ENCODE measurements at places on chromosomes 7 and 10. TPM values are rescaled to one million over a fixed set of nuclear protein-coding genes. Genes with fewer than 3 reads are reported as not detected.

CHRM2 gene
- not detected for total RNA-seq

UNC5B gene
- 8.0 TPM for total RNA-seq

POR gene
- 94.4 TPM for total RNA-seq

DNA sequence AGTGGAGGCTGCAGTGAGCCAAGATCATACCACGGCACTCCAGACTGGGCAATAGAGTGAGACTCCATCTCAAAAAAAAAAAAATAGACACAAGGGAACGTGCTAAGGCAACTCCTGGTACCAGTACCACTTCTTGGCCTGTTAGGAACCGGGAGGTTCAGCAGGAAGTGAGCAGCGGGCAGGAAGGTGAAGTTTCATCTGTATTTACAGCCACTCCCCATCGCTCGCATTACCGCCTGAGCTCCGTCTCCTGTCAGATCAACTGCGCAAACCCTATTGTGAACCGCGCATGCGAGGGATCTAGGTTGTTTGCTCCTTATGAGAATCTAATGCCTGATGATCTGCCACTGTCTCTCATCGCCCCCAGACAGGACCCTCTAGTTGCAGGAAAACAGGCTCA, 69.9 kb upstream of the FOXK1 start:
- no peak for DNase-seq

GRCh38 chr10:78432583-78432982, 398.9 kb downstream of the RPS24 start:
- DNase-seq: no peak

GRCh38 chr7:47866120-47866519, 82.1 kb downstream of the PKD1L1 start:
- DNase-seq: no peak

DNA sequence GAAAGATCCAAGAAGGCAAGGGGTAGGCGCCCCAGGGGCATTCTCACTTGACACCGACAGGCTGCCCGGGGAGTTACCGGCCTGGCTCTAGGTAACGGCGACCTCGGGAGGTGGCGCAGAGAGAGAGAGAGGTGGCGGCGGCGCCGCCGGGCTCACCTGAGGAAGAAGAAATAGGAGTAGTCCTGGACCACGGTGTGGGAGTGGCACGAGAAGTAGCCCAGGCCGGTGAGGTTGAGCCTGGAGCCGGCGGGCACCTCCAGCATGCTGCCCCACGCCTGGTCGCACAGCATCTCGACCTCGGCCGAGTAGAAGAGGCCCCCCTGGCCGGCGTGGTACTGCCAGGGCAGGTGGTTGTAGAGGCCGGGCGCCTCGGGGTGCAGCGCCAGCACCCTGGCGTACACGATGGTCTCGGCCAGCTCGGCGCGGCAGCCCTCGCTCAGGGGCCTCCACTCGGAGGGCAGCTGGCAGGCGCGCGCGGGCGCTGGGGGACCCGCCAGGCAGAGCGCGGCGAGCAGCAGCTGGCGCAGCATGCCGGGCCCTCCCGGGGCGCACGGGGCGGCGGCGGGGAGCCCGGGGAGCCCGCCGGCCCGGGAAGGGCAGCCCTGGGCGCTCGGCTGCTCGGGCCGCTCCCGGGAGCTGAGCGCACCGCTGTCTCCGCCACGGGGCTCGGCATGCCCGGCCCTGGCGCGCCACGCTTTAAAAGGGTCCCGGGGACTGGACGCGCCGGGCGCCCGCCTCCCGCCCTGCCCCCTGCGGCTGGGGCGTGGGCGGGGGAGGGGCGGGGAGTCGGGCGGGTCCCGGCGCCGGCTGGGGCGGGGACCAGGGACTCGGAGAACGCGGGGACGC, at the start of gene CCDC3:
TSS of gene CCDC3 (minus strand) at position 673 of the 846 bp plus-strand sequence. CDS start at position 530, 143 bp downstream.
- no peak for DNase-seq

DNA sequence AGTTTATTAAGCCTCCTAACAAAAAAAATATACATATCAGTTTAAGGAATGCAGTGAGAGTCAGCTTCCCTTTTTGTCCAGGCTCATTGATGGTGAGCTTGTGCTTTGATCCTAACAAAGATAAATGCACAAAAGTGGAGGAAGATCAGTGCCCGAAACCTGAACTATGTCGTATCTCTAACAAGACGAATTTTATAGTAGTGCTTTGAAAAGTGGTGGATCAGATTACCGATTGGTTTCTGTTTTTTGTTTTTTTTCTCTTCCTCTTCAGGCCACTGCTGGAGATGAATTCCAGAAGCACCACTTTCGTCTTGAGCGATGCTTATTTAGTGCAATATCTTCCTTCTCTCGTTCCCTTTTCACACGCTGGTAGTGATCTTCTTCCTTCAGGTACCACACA, 72.8 kb downstream of the RHOBTB1 start:
- no peak for DNase-seq

GRCh38 chr10:109820620-109821405, 102.5 kb downstream of the XPNPEP1 start:
- DNase-seq: no peak

DNA sequence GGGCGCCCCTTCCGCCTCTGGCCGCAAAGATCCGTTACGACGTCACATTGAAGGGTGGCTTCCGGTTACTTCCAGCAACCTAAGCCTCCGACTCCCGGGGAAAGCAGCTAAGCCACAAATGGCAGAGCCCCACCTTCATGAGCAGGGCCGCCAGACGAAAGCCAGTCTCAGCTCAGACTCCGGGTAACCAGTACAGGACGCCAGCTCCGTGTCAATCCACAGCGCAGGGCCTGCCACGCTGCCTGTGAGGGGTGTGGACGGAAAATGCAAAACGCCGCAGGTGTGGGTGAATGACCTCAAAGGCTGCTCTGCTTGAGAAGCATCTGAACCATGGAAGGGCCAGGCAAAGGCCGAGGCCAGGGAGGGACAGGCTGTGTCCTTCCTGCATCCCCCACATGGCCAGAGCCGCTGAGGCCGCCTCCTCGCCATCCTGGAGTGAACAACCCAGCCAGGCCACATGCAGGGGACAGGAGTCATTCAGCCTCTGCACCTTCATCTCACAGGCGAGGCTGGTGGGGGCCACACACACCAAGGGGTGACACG, 53.5 kb upstream of the PPP2R2D start:
- DNase-seq: no peak

- no peak for DNase-seq
Observed at GRCh38 chr10:77409697-77410471, 227.7 kb downstream of the KCNMA1 start.

DNA sequence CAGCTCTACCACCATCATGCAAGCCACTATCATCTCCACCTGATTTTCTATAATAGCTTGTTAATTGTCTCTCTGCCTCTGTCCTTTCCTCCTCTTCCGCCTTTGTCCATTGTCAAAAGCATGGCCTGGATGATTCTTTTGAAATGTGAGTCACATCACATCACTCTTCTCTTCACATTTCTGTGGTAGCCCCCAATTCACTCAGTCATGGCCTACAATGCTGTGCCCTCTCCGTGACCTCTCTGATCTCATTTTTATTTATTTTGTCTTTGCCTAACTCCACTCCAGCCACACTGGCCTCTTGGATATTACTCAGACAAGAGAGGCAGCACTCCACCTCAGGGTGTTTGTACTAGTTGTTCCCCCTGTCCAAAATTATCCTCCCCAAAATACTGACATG, 4.9 kb upstream of the ABCB4 start:
- DNase-seq: no peak

DNA sequence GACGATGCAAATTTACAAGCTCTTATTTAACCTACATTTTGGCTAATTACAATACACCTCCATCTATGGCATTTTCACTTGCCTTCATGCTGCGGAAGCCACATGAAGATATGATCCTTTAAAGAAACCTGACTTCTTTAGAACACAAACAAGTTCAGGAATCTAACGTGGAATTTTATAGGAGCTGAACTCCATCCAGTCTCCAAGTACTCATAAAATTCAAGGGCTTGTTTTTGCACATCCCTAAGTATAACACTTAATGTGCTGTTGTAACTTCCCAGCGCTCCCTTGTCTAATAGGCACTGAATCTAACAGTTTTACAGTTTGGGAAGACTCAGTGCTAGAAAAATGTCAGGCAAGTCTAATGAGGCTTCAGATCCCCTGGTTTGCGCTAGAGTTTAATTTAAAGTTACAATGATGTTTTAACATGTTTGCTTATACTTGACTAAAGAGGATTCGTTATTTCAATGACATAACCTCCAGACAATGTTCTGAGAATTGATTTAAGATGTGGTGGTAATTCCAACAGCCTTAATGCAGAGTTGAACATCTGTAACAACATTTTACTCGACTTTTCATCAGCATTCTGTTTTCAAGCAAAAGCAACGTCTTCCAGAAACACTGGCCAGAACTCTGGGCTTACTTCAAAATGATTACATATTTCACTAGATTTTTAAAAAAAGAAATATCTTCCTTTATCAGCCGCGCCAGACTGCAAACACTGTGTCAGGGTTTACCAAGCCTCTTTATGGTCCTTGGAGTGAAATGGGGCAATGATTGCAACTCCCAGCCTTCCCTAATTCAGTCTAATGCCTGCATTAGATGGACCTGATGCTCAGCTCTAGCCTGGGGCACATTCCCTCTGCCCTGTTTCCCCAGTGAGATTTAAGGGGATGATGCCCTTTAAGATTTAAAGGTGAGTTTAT, 664.3 kb downstream of the KCNMA1 start:
- no peak for DNase-seq

GRCh38 chr7:24325708-24326107, 41.7 kb downstream of the NPY start:
- no peak for DNase-seq

DNA sequence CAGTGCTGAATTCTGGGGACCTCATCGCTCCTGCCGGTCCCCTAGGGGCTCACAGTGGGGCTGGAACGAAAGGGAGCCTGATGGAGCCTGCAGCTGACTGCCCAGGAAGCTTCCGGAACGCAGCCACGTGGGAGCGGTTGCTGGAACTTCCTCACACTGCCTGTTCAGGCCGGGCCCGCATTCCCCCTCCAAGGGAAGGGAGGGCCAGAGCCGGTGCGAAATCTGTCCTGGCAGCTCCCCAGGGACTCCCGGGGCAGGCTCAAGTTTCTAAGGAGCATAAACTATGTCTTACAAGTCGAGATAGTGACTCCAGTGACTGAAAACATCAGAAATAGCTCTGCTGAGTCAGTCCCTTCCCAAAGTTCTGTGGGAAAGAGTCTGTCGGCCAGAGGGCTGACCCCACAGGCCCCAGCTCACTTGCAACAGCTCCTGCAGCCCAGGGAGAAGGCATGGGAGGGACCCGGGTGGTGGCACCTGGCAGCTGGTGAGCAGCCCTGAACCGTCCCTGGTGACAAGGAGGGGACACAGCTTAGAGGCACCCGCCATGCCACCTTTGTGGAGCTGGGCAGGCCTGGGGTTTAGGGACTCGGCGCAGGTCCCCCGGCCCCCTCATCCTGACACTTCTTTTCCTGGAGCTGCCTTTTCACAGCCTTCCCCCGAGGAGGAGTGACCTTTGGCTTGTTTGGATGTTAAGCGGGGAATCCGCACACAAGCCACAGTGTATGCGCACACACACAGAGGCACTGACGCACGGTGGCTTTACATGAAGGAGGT, 47.6 kb downstream of the PDGFA start:
- no peak for DNase-seq

DNA sequence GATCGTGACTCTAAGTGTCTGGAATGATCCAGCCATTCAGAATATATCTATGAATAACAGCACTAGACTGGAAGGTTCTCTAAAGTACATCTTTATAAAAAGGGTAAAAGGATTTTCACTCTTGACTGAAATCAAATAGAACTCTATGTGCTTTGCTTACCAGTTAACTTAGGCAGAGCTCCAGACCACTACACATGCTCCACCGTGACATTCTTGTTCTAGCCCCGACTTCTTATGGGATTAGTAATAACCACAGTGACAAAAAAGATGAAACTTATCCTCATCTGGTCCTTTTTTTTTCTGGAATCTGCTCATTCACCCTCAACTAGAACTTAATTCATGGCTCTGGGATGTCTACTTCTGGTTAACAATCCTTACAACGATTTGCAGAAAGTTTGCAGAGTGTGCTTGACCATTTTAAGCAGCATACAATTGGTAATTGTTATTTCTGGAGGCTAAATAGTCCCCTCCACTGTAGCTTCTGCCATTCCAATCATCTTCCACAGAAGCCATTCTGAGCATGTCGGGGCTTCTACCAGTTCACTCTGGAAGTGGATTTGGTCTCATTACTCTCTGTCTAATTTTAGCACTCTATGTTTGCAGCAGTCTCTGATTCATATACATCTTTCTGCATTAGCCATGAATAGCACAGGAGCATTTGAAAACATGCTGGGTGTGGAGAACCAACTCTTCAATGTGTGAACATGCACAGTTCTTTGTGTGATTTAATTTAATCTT, 163.7 kb upstream of the CDC14C start:
- no peak for DNase-seq

GRCh38 chr7:127514499-127514898, 70.9 kb downstream of the GCC1 start:
- no peak for DNase-seq

DNA sequence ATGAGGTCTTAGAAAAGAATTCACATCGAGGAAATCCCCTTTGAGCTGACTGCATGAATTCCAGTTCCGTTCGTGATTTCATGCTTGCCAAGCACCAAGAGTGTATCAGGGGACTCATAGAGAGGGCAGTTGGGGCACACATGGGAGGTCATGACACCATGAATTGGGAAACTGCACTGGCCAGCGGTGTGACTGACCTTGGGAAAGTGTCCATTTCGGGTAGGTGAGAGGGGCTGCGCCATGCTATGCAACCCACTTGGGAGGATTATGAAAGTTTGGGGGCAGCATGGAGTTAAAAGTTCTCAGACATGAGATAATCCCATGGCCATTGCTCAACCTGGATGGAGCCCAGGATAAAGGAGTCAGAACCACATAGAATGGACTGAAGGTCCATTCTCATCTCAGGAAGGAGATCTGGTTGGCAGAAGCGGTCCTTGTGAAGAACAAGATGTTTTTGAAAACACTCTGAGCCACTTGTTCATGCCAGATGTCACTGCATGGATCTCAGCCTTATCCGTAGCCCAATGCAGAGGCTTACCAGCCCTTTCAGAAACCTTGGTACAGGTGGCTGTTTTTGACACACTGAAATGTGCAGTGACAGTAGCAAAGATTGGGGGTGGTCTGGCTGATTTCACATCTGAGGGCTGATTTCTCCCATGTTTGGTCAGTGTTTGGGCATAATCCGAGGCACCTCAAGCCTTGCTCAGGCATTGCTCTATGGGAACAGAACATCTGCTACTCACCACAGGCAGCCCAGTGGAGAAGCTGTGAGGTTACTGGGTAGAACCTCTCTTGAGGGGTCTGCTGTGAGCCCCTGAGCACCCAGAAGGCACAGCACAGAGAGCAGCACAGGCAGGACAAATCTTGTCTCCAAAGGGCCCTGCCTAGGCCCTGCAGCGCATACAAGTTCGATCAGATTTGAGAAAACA, 252.3 kb downstream of the CXCL12 start:
- DNase-seq: no peak
